ENCODE measurements at places on chromosomes 12 and 14.

- DNase-seq, result no peak
Measured at GRCh38 chr14:75041613-75042012, 9.7 kb downstream of the MLH3 start.

- DNase-seq, result no peak
Measured at GRCh38 chr12:121570467-121571283, 10.1 kb downstream of the KDM2B start.

DNA sequence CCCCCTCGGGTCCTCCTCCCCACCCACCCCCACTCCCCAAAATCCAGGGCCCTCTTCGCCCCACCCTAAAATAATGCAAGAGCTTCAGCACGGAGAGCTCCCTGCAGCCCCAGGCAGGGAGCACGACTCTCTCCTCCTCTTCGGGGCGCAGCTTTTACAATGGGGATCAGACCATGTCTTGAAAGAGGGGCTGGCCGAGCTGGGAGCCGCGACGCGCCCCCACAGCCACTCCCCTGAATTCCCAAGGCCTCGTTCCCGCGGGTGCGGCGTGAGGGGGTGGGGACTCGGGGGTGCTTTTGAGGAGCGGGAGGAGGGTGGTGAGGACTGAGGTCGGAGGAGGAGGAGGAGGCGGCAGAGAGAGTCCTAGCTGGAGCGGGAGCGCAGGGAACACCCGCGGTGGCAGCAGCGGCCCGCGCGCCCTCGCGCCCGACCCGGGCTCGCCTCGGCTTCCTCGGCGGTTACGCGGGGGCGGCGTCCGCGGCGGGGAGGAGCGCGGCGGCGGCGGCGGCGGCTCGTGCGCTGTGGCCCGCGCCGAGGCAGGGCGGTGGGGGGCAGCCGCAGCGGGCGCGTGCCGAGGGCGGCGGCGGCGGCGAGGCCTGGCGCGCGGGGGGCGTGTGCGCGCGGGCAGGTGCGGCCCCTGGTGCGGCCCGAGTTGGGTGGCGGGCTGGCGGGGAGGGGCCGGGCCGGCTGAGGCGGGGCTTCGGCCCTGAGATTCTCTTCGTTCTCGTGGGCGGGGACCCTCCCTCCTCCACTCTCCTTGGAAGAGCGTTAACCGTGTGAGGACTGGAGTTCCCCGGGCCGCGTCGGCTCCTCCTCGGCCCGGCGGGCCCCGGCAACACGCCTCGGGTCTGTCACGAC, at the start of gene ANKS1B:
ANKS1B (minus strand) TSS at position 666 of the 858 bp plus-strand sequence. CDS start 699 bp downstream, outside the sequence.
- DNase-seq, result no peak

GRCh38 chr12:64092507-64093196, 129.4 kb downstream of the KICS2 start:
- DNase-seq, result no peak

DNA sequence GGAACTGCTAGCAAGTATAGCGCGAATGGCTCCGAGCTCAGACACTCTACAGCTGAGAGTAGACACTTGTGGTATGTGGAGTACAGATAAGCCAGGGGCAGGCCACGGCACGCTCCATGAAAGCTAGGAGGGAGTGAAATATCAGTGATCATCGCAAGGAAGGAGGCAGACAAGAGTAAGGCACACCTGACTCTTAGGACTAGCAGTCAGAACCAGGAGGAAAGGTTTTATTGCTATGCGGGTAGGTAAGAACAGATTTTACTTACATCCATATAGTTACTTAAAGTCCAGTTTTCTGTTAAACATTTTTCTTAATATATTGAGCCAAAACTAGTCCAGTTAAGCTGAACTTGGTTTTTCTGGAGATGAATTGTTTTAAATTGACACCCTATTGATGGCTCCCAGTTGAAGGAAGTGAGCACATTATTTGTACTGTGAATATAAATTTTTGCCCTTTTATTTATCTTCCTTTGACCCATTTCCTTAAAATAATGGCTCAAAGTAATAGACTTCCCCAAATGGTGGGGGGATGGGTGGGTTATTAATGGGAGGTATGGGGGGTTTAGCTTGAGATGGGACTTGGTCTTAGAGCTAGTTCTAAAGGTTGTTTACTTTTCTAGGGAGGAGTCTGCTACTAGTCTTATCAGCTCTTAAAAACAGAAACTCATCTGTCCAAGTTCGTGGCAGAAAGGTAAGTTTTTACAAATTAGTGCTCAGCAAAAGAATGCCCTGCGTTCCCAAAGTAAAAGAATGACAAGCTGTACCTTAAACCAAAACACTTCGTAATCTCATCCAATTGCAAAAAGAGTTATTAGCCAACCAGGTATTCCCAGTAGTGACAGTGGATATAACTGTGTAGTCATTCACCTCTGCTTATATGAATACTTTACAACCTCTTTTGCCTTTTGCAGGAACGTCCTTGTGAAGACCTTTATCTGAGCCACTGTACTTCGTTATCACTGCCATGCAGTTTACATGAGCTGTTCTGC, 5.8 kb downstream of the HNRNPA1 start:
- DNase-seq, result no peak

DNA sequence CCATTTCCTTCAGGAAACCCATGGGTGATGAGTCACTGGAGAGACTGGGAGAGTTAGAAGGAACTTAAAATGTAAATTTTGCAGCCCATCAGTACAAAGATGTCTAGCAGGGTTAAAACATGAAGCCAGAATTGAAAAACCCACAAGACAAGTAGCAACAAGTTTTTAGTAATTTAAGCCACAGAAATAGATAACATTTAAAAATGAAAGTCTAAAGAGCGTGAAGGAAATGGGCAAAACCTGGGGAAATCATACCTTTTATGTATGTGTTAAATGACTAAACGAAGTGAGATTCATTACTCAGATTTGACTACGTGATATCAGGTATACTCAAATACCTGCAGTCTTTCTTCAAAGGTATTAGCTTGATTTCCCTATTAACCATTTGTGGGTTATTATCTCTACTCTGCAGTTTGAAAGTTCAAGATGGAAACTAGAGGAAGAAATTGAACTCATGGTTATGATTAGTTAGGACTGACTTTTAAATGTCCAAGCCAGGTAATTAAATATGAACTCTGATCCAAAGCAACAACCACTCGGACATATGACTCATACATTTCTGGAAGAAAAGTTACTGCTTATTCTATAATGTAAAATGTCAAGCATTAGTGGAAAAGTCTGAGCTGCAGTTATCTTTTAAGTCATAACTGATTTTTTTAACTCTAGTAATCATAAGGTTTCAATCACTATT, 84.1 kb downstream of the ITPR2 start:
- DNase-seq, result no peak

DNA sequence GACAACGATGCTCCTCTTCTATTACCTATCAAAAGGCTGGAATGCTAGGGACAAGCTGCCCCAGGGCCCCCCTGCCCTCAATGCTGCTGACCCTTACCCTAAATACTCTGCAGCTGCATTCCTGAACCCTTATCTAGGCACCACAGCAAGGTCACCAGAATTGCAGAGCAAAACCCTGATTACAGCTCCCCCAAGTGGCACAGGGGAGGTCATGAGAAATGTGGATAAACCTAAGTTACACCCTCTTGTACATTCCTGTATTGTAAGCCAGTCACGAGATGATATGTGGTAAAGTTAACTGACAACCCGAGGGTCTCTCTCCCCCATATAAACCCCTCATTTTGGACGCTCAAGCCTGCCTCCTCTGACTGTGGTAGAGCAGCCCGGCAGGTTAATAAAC, 411.8 kb upstream of the STXBP6 start:
- no peak for DNase-seq

- DNase-seq, result no peak
Measured at GRCh38 chr12:98178126-98178525, 337.3 kb upstream of the TMPO start.

- DNase-seq, result no peak
Measured at GRCh38 chr14:74240794-74241651, 1.8 kb downstream of the VSX2 start.

- no peak for DNase-seq
Measured at GRCh38 chr12:25793196-25793595, 165.3 kb upstream of the RASSF8 start.

DNA sequence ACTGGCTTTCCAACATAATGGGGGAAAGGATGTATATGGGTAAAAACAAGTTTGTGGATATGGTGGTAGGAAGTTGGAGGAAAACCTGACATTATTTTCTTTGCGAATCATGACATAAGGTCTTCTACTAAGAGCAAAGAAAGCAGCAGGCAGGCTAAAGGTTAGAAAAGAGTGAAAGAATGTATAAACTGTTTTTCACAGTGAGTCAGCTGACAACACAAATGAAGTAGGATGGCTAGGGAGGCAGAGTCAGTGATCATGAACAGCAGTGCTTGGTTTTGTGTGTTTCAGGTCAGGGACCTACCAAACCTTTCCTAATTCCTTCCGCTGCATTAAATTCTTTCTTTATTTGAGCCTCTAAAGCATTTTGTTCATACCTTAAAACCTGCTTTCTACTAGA, 46.3 kb upstream of the CATSPERB start:
- no peak for DNase-seq

DNA sequence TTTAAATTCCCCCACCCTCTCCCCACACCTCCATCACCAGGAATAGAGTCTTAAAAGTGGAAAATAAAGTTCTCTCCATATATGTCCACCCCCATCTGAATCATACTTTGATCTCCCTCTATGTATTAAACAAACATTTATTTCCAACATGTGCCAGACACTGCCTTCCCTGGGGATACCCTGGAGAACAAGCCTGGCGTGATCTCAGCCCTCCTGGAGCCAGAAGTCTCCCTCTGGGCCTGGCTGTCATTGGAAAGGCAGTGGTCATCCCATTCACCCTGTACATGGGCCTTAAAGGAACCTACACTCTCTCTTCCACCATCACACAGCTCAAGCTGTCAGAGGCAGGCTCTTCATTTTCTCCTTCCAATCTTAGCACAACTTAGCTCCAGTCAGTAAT, 143.6 kb downstream of the EMP1 start:
- no peak for DNase-seq

- peak; percentile 27 for DNase-seq
Measured at GRCh38 chr14:75126121-75126544, 715 bp downstream of the NEK9 start.

GRCh38 chr12:14810953-14811483, 3.0 kb downstream of the SMCO3 start:
- no peak for DNase-seq

DNA sequence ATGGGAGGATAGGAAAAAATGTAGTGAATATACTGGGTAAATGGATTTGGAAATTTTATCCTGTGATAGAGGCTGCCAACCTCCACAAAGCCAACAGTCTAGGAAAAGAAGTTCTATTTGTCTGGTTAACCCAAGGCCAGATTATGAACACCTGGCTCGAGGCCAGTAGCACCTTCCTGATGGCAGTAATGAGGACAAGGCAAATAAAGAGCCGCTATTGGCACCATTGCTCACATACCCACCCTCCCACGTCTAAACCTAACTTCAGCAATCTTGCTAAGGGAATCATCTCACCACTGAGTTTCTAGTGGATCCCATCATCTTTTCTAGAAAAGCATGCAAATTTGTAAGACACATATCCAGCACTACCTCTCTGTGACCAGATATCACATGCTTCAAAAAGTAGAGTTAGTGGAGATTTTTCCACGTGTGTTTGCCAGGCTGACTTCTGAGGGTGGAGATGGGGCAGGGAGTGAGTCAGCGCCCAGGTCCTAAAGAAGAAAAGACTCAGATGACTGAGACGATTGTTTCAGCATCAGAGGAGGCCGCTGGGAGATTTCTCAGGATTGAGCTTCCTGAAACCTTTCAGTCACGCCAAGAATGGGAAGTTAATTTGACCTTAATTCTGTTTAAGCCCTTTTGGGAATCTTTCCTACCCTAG, 362.9 kb downstream of the EMP1 start:
- no peak for DNase-seq

GRCh38 chr12:109580684-109581333, 7.2 kb downstream of the MVK start:
- DNase-seq, result no peak

DNA sequence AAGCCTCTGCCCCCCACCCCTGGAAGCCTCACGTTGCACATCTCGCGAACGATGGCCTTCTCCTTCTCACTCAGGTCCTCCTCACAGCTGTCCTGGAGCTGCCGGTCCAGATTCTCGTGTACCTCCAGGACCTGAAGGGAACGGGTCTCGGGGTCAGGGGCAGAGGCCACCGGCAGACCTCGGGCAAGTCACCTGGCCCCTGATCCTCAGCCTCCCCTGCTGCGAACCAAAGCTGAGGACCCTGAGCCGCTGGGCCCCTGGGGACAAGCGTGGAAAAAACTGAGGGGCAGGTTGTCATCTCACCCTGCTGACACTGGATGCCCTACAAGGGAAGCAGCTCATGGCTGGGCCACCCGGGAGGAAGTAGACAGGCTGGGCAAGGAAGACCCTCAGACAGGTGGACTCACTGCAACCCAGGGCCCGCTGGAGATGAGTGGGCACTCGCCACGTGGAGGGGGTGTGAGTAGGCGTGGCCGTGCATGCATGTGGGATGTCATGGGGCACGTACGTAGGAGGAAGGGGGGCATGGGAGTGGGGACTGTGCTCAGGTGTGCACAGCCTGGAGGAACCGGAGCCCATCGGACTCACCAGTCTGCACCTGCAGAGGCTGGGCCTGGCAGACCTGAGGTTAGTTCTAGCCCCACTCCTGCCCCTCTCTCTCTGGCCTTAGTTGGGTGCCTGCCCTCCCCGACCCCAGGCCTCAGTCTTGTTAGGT, 35.1 kb downstream of the CCNK start:
- DNase-seq, result no peak

GRCh38 chr14:102774391-102775153, 2.7 kb upstream of the TRAF3 start:
- DNase-seq, result peak; percentile 82

- DNase-seq, result no peak
Measured at GRCh38 chr12:13368971-13369370, 172.4 kb downstream of the EMP1 start.

DNA sequence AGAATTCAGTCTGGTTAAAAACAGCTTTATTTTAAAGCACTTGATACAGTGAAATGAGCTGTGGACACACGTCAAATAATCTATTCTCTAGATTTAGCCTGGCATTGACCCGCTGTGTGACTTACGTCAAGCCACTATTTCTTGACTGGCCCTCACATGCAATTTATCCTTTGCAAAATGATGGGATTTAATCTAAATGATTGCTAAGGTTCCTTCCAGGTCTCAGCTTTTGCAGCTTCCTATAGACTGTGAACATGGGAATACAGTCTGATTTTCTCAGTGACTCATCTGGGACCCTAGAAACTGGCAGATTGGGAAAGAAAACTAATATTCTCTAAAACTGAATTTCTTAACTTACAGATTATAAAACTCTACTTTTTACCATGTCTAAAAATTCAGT, 409.1 kb downstream of the RAD51B start:
- no peak for DNase-seq

GRCh38 chr12:121792607-121793439, 665 bp downstream of the RHOF start:
- peak; percentile 60 for DNase-seq
